ENCODE measurements at places on chromosomes 11 and 22.

GRCh38 chr11:31045335-31045734 lies 324.2 kb downstream of the DCDC1 start:
- no peaks in the 10 kb centered on the region for H3K4me1 ChIP-seq
- H3K27me3 ChIP-seq = peaks cover 3% of the 10 kb centered on the region
- H3K36me3 ChIP-seq = no peaks in the 10 kb centered on the region
- H3K27ac ChIP-seq = no peak overlapping the region

DNA sequence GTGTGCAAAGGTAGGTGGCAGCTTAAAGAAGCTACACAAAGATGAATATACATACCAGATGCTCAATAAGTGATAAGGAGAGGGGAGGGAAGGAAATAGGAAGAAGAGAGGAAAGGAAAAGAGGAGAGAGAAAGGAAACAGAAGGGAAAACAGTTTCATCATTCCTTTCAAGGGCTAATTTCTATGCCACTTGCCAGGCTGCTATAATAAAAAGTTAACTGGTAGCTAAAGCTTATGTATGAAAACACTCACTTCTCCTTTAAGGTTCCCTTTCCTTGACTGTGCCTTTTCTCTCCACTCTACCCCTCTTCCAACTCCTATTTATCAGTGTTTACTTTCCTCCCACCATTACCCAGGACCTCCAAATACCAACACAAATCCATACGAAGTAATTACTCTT lies 347.9 kb downstream of the DLG2 start:
- peaks cover 6% of the 10 kb centered on the region for H3K4me1 ChIP-seq
- DNase-seq = no peak
- H3K4me3 ChIP-seq = no peak overlapping the region
- no peaks in the 10 kb centered on the region for H3K27me3 ChIP-seq
- no peak overlapping the region for H3K27ac ChIP-seq

- DNase-seq = no peak
- H3K4me1 ChIP-seq = peaks cover 6% of the 10 kb centered on the region
- H3K27me3 ChIP-seq = no peaks in the 10 kb centered on the region
- H3K27ac ChIP-seq = no peak overlapping the region
- no peaks in the 10 kb centered on the region for H3K36me3 ChIP-seq
- no peak overlapping the region for H3K4me3 ChIP-seq
These were observed 37.8 kb downstream of the SCGB1A1 start for GRCh38 chr11:62456630-62457029.

DNA sequence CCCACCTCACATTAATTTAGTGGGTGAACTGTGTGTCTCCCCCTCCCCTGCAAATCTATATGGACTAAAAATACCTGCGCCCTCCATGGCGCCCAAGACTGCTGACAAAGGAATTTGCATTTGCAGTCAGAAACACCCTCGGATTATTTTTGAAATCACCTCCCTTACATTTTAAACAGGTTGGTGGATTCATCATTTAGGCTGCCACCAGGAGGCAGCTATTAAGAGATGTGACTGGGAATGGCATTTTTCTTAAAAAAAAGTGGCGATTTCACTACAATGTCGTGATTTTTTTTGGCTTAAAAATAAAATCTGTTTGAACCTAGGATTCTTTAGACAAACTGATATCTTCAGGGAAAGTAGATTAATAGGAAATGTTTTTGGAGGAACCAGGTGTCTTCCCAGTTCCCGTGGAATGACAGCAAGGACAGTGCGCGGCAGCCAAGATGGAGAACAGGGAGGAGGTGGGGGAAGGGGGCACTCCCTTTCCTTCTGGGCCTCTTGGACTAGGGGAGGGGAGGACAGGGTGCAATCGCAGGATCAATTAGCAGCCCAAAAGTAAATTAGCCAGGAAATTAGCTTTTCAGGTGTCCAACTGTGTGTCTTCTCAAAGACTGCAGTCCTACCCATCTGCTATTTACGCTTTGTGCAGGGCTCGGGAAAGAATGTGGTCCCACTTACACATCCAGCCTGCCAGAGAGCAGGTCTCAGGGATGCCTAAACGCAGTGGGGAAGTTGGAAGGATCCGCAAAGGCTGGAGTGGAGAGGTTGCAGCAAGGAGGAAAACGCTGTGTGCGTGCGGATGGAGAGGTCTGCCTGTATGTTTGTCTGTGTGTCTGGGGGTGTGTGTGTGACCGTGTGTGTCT lies 496.4 kb downstream of the NTM start:
- H3K27me3 ChIP-seq = peaks cover 6% of the 10 kb centered on the region
- no peaks in the 10 kb centered on the region for H3K36me3 ChIP-seq
- H3K4me3 ChIP-seq = no peak overlapping the region
- no peak for DNase-seq
- no peak overlapping the region for H3K27ac ChIP-seq

GRCh38 chr11:87263264-87263838 lies 225.6 kb downstream of the TMEM135 start:
- DNase-seq = no peak
- H3K27me3 ChIP-seq = no peaks in the 10 kb centered on the region
- no peaks in the 10 kb centered on the region for H3K36me3 ChIP-seq
- H3K4me3 ChIP-seq = no peak overlapping the region
- H3K4me1 ChIP-seq = peaks cover 17% of the 10 kb centered on the region

GRCh38 chr11:86255896-86256295 lies 11.3 kb downstream of the EED start:
- H3K4me1 ChIP-seq = no peaks in the 10 kb centered on the region
- H3K27ac ChIP-seq = no peak overlapping the region
- no peaks in the 10 kb centered on the region for H3K27me3 ChIP-seq
- H3K36me3 ChIP-seq = peaks cover 56% of the 10 kb centered on the region

- no peak for DNase-seq
- H3K4me3 ChIP-seq = no peak overlapping the region
- no peak overlapping the region for H3K27ac ChIP-seq
- peaks cover 10% of the 10 kb centered on the region for H3K27me3 ChIP-seq
- no peaks in the 10 kb centered on the region for H3K36me3 ChIP-seq
- peaks cover 5% of the 10 kb centered on the region for H3K4me1 ChIP-seq
These were observed 23.4 kb upstream of the KIRREL3 start for GRCh38 chr11:127023991-127024390.

DNA sequence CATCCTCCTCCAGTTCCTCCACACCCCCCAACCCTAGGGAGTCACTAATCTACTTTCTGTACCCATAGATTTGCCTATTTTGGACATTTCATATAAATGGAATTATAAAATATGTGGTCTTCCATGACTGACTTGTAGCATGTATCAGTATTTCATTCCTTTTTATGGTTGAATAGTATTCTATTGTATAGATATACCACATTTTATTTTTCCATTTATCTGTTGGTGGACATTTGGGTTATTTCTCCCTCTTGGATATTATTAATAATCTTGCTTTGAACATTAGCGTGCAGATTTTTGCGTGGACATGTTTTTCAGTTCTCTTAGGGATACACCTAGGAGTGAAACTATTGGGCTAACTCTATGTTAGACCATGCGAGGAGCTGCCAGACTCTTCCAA lies 23.4 kb downstream of the NAT10 start:
- peaks cover 4% of the 10 kb centered on the region for H3K4me1 ChIP-seq
- H3K36me3 ChIP-seq = peaks cover 88% of the 10 kb centered on the region
- DNase-seq = no peak
- H3K27me3 ChIP-seq = no peaks in the 10 kb centered on the region
- H3K27ac ChIP-seq = no peak overlapping the region

- no peak overlapping the region for H3K27ac ChIP-seq
- DNase-seq = no peak
- no peak overlapping the region for H3K4me3 ChIP-seq
- peaks cover 53% of the 10 kb centered on the region for H3K4me1 ChIP-seq
- peaks cover 18% of the 10 kb centered on the region for H3K27me3 ChIP-seq
- H3K36me3 ChIP-seq = no peaks in the 10 kb centered on the region
These were observed 404.0 kb downstream of the BUD13 start for GRCh38 chr11:116368784-116369183.

DNA sequence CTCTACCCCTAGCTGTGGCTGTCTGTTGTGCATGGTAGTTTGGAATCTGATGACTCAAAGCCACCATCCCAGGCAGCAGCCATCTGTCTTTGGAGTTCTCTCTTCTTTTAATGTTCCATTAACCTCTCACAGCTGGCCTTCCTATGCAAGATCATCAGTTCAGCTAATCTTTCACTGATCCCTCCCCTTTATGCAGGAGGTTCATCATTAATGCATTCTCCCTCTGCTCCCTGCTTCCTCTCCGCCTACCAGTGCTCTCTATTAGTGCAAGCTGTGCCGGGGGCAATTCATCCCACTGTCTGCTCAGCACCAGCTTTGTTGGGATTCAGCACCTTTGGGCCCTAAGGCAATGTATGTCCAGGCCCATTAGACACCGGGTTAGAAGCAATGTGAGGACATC lies 413.0 kb upstream of the LRRC4C start:
- H3K27ac ChIP-seq = no peak overlapping the region
- H3K4me3 ChIP-seq = no peak overlapping the region
- H3K27me3 ChIP-seq = no peaks in the 10 kb centered on the region
- H3K4me1 ChIP-seq = peaks cover 5% of the 10 kb centered on the region
- no peak for DNase-seq

GRCh38 chr11:36086366-36086765 lies 142.5 kb downstream of the LDLRAD3 start:
- H3K4me3 ChIP-seq = no peak overlapping the region
- no peak for DNase-seq
- H3K27ac ChIP-seq = no peak overlapping the region
- H3K36me3 ChIP-seq = peaks cover 71% of the 10 kb centered on the region
- H3K27me3 ChIP-seq = peaks cover 3% of the 10 kb centered on the region

DNA sequence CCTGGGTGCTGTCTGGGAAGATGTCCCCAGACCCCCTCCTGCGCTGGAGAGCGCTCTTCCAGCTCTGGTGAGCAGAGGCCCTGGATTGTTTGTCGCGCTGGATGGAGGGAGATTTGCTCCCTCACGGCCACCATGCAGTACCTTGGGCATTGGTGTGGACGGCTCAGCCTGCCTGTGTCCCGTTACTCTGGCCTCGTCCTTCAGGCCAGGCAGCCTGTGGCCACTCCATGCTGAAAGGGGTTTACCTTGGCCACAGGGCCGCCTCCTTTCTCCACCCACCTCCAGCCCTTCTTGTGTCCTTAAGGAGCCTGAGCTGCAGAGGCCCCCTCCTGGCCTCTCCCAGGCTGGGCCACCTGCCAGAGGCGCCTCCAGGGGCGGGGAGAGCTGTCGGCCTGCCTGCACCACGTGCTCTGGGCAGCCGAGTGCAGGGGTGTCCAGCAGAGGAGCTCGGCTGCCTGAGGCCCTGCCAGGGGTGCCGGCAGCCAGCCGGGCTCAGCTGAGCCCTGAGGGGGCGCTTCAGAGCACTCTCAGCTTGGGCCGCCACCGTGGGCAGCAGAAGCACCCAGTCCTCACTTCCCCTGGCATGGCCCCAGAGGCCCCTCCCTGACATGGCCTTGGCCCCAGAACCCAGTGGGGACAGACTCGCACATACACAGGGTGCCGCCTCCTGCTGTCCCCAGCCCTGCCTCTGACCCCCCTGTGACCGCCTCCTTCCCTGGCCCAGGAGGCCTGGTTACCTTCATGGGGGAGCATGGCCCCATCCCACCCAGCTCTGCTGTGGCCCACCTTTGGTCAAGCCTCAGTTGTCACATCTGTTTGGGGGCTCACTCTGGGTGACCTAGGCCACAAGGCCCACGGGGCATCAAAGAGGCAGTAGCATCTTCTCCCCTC lies 3.4 kb downstream of the CCND1 start:
- peak overlapping the region; percentile 80 for H3K4me3 ChIP-seq
- H3K27me3 ChIP-seq = peaks cover 3% of the 10 kb centered on the region
- no peak for DNase-seq
- H3K4me1 ChIP-seq = peaks cover 36% of the 10 kb centered on the region
